Activated B cell treated with CpG ODN at 0.5 μM for 24 hours (primary cell): ENCODE measurements at places on chromosomes 2 and 18. TPM values are rescaled to one million over a fixed set of nuclear protein-coding genes. Genes with fewer than 3 reads are reported as not detected.

The NPC1 gene
- 31.9 and 36.5 TPM in 2 replicates for total RNA-seq

The SPC25 gene
- 0.18 and 0.95 TPM in 2 replicates for total RNA-seq

The CYP27A1 gene
- total RNA-seq, result 0.49 and 0.55 TPM in 2 replicates

The CRIM1 gene
- total RNA-seq, result 0.58 and 0.71 TPM in 2 replicates

The ANKRD36C gene
- 54.0 and 57.2 TPM in 2 replicates for total RNA-seq

The IL1R2 gene
- total RNA-seq, result not detected in 2 replicates

The HJURP gene
- total RNA-seq, result 1.0 and 1.5 TPM in 2 replicates

The APOB gene
- total RNA-seq, result not detected in 2 replicates

DNA sequence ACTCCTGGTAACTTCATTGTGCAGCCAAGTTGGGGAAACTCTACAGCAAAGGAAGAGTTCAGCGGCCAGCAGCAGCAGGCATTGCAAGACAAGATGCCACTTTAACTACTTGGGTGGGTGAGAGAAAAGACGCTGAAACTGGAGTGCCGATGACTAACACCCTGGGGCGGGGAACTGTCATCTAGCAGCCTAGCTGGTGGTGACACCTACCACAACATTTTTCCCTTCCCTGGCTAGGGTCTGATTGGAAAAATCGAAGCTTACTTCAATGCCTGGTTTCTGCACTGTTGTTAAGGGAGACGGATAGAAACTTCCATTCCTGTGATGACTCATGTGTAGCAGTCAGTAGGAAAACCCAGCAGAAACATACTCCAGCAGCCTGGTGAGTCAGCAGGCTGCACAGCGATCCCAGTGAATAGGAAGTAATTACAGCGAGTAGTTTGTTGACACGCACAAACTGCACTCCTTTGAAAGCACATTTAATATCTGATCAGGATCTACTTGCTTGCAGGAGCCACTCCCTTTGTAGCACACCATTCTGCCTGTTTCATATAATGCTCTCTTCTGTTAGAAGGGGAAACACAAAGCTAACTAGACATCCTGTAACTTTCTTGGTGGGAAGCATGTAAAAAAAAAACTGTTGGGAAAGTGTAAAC is 62.1 kb upstream of the MAPRE2 start:
- DNase-seq, result peak; percentile 18

DNA sequence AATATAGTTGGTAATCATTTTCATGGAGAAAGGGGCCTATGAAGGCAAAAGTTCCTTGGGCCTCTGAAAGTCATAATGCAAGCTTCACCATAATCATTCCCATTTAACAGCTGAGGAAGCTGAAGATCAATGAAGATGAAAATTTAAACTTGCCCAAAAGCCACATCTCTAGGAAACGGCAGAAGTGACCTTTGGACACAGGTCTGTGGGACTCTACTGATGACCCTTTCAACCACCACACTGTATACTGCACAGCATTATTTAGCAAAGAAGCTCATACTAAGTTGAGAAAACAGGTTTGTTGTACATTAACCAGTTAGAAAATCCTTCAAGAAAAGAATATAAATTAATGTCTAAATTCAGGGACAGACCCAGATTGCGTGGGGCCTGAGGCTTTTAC is 51.6 kb upstream of the ACTR3 start:
- no peak for DNase-seq

DNA sequence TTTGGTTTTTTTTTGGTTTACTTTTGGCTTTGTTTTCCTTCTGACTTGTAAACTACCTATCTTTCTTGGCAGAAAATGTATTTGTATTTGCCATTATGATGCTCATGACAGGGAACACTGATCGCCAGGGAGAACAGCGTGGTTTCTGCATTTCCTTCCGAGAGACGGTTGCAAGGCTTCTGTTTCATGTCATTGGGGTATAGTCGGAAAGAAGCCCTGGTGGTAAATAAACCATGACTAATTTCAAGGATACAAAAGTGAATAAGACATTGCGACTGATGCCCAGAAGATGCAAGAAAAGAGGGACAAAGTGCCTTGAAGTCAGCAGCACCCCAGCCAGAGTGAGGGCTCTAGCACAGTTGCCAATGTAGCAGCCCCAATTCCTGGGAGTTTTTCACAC is 4.2 kb upstream of the CAPN14 start:
- no peak for DNase-seq

DNA sequence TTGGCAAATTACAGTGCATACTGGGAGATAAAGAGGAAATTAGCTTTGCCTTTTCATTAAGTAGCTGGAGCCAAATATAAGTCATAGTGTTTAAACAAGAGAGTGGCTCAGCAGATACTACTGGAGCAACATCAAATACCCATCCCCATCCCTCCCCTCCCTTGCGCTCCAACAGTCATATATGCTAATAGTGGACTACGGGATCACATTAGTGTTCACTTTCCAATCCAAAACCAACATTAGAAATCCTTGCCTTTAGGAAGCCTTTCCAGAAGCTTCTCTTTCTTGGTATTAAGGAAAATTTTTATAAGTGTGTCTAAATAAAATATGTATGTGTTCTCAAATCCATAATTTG is 1669.3 kb downstream of the SUCLG1 start:
- DNase-seq, result no peak

GRCh38 chr18:23541349-23542093 is 38.2 kb downstream of the RMC1 start:
- no peak for DNase-seq

DNA sequence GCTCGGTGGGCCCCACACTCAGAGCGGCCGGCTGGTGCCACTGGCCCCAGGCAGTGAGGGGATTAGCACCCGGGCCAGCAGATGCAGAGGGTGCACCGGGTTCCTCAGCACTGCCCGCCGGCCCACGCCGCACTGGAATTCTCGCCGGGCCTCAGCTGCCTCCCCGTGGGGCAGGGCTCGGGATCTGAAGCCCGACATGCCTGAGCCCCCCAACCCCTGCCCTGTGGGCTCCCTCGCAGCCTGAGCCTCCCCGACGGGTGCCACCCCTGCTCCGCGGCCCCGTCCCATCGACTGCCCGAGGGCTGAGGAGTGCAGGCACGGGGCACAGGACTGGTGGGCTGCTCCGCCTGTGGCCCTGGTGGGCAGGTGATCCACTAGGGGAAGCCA is 37.6 kb upstream of the TWSG1 start:
- DNase-seq, result no peak

- no peak for DNase-seq
These were observed 47.4 kb upstream of the DNAJC10 start for GRCh38 chr2:182668671-182669070.
